ENCODE measurements at places on chromosomes 2 and 18.

GRCh38 chr2:112048887-112049286 is 6.2 kb upstream of the TMEM87B start:
- no peak for DNase-seq

- DNase-seq: no peak
Measured at GRCh38 chr2:2007551-2008501, 263.5 kb upstream of the PXDN start.

DNA sequence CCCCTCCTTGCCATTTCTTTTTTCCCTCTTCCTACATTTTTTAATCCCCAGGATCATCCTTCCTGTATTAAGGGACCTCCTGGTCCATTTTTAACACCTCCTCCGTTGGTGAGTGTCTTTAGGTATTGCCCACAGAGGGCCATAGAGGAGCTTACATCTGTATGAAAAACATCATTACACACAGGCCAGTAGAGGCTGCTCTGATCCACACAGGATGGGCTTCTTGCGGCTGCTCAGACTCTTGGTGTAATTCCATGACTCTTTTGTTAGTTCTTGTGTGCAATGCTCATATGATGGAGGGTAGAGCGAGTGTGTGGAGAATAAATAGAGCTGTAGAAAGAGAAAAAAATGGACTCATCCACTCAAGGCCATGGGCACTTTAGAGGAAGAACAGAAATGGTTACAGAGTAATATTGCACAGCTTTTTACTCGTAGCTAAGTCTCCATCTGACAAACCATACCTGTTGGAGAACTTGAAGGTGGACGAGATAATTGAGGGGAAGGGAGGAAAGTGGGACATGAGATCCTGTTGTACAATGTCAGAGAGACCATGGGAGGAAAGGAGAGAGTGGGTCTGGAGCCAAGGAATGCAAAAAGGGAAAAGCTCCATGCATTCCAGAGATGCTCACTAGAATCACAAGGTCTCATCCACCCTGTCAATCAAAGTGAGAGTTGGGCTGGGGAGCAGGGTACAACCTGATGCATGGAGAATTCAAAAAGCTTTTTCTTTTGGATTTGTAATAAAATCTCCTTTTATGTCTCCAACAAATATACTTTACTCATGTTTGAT is 129.7 kb upstream of the TNP1 start:
- no peak for DNase-seq

DNA sequence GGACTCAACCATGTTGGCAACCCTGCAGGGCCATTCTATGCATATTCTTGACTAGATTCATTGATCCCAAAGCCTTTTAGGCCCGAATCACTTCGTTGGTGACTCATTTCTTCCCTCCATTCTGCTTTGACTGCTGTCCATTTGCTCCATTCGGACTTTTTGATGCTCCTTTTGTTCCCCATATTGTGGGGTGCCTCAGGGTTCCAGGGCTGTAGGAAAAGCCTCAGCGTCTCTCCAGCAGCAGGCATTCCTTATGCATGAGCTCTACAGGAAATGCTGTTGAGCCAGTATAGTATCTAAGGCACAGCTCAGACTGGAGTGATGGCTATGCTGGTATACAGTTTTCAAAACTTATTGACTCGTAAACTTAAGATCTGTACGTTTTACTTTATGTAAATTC is 292.6 kb downstream of the PRKCE start:
- DNase-seq: no peak

GRCh38 chr2:53173091-53173490 is 594.5 kb upstream of the CHAC2 start:
- no peak for DNase-seq

DNA sequence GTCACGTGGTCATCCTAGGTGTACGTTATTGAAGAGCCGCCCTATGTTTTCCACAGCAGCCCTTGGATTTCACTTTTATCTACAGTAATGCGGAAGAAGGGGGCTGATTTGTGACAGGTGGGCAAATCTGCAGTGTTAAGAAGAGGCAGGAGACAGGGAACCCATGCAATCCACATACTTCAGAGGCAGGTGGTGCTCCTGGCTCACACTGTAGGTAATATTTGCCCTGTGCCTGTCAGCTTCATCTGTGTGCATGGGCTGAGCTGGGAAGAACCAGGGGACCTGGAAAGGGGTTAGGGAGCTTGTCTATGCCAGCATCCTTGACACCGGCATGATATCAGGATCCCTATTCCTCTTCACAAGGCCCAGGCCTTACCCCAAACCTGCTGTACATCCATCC is 183.9 kb downstream of the SH3RF3 start:
- DNase-seq: no peak

DNA sequence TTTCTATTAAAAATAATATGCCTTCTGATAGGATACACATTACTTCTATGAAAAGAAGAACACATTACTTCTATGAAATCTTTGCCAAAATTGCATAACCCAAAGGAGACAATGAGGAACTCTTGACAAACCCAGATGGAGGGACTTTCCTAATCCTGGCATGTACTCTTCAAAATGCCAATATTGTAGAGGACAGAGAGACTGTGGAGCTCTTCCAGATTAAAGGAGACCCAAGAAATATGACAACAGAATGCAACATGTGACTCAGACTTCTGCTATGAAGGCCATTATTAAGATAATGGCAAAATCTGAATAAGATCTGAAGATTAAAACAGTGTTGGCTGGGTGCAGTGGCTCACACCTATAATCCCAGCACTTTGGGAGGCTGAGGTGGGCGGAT is 22.2 kb downstream of the SOWAHC start:
- DNase-seq: no peak

DNA sequence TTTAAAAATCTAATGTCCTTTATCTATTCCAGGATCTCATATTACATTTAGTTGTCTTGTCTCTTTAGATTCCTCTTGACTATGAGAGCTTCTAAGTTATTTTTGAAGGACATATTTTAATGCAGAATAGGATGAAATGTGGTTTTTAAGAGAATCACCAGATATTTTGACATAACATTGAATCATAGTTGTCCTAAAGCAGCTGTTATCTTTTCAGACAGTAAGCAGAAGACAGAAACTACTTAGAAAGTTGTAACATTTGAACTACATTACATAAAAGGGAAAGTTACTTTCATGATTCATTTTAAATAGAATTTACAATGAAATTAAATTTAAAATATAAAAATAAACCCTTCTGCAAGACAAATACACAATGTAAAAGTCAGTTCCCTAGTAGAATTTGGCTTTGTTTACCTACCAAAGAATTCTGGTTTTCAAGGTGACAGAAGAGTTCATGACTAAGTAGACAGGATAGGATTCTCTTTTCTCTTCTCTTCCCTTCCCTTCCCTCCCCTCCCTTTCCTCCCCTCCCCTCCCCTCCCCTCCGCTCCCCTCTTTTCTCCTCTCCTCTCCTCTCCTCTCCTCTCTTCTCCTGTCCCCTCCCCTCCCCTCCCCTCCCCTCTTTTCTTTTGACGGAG is 186.0 kb downstream of the DIS3L2 start:
- no peak for DNase-seq

Data from right forelimb (tissue), 1 donor.